NCI-H1417 treated with DMSO at 0.1 percent for 48 hours (cell line): ENCODE measurements at places on chromosomes 7 and 10.

DNA sequence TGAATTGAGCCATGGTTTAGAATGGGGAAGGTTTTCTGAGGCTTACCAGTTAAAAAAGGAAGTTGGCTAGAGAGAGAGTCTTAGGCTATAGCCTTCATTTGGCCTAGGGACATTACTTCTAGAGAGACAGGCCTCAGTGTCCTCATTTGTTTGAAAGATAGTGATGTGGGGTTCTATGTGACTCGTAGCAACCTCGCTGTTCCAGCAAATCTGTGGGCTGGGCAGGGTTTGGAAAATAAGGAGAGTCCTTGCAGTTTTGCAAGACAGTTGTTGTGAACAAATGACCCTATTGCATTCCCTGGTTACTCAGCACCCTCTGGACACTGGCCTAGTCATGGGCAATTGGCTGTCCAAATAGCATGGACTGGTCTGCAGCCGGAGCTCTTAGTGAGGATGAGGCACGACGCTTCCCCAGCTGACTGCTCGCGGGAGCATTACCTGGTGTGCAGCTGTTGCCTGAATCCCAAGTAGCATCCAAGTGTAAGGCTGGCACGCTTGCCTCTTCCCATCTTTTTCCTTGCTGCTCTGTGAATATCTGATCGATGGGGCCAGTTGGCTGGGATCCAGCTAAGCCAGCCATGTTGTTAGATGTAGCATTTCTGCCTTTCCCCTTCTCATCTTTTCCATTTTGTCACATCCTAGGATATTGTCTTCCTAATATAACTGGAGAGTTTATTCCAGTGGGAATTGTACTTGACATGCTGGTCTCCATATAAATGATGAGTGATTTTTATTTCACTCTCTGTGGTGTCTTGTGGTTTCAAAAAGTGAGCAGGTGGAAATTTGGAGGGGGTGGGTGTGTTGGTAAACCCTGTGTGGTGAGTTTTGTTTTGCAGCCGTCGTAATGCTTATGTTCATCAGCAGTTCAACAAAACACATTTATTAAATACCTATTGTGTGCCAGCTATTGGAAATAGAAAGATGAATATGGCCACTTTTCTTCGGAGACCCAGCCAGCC is 99.8 kb downstream of the SND1 start:
- no peak for DNase-seq

GRCh38 chr10:71297343-71297742 is 21.7 kb upstream of the SLC29A3 start:
- DNase-seq, result no peak

GRCh38 chr7:134495546-134495945 is 31.8 kb upstream of the AKR1B10 start:
- no peak for DNase-seq

DNA sequence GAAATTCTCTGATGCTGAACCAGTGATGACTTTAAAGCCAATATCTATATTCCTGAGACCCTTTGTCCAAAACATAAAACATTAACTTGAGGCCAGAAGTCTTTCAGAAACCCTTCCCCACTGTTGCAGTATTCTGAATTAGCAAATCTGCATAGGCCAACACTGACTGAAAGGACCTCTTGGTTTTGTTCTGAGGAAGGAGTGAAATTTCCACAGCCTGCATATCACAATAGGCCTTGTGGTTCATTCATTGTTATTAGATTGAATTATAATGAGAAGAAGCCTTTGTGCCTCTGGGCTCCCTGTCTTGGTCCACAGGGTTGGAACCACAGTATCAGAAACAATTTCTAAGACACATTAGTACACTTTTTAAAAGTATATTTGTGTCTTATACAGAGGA is 90.3 kb downstream of the CCNY start:
- DNase-seq, result no peak

- DNase-seq, result no peak
Measured at GRCh38 chr7:142483659-142484317, 225.9 kb upstream of the PRSS58 start.

DNA sequence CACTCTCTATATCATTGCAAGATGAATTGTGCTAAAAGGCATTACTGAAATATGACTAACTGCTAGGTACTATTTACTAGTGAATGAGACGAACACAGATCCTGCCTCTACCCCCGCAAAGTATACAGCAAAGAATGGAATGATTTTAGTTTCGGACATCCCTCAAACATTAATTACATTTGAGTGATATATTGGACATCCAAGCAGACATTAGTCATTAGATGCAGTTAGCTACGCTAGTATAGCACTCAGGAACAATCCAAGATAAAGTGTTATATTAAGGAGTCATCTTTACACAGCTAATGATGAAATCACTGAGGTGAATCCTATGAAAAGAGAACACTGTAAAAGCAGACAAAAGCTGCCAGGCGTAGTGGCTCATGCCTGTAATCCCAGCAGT is 7.3 kb upstream of the TAF3 start:
- DNase-seq, result no peak

DNA sequence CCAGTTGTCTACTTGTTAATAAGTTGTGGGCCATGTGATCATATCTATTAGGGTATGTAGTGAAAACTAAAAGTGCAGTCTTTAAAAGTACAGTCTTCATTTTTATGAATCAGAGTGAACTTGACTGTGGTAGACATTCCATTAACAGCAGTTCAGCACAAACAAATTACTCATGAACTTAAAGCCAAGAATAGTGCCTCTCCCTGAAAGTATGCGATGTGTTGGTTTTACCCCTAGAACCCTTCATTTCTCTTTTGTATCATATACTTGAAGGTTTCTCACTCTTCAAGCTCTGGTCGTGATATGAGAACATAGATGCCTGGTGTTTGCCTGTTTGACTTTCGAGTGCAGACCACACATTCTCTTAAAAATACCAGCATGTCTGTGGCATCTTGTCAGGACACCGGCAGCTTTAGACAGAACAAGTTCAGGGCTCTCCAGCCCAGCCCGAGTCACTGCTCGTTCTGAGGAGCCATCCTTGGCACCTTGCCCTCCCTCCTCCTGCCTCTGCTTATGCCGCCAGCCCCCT is 159.3 kb downstream of the LCOR start:
- DNase-seq, result no peak

GRCh38 chr10:7423521-7423920 is 12.7 kb upstream of the SFMBT2 start:
- peak; percentile 4 for DNase-seq

DNA sequence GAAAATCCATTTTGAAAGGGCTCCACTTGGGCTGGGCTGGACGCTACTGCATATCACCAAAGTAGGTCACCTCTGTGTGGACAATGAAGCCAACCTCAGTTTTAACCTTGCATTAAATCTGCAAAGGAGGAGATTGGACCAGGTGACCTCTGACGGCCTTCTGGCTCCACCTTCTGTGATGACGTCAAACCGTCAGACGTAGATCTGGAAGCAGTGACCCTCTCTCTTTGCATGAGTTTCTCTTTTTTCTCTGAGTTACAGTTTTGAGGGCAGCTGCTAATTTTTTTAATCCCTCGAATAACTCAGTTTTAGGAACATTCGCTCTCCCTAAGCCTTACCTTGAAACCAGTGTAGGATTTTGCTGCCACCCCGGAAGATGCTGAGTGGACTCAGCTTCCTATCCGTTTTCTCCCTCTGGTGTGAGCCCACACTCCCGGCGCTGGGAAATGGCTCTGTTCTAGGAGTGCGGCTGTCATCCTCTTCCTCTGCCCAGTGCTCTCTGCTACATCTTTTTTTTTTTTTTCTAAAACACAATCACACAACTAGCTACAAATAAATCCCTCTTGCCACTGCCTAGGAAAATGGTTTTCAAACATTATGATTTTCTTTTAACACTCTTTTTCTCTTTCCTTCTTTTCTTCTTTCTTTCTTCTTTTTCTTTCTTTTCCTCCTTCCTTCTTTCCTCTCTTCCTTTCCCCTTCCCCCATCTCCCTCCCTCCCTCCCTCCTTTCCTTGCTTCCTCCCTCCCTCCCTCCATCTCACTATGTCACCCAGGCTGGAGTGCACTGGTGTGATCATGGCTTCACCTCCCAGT is 27.7 kb upstream of the NMT2 start:
- DNase-seq, result no peak

DNA sequence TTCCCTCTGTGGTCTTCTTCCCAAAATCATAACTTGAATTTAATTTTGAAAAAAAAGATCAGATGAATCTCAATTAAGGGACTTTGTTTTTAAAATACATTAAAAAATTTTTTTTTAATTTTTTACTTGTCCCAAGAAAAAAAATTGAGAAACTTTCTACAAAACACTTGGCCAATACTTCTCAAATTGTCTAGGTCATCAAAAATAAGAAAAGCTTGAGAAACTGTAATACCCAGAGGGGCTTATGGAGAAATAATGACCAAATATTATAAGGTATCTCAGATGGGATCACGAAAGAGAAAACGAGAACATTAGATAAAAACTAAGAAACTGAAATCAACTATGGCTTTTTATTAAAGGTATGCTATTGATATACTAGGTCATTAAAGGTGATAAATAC is 835.0 kb downstream of the GATA3 start:
- no peak for DNase-seq

- DNase-seq, result no peak
Measured at GRCh38 chr7:102303669-102304422, 17.2 kb downstream of the SH2B2 start.

- DNase-seq, result no peak
Measured at GRCh38 chr7:122847871-122848473, 38.3 kb downstream of the CADPS2 start.

- DNase-seq, result no peak
Measured at GRCh38 chr7:55593172-55593514, 20.8 kb upstream of the VOPP1 start.

DNA sequence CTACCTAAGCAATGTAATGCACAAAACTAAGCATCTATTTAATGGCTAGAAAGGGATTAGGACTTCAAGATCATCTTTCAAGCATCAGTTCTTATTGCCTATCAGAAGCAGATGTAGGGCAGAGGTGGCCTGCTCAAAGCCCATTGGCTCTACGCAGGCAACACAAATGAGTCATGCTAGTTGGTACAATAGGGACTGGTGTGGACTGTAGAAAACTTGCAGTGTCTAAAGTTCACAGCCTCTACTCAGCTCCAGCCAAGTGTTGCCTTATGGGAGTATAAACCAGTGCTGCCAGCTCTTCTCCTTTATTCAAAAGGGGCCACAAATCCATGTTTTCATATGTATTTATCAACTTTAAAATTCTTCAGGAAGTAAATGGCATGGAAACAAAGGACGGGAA is 31.7 kb downstream of the ASAH2 start:
- no peak for DNase-seq

GRCh38 chr7:42380401-42380800 is 143.4 kb upstream of the GLI3 start:
- no peak for DNase-seq

GRCh38 chr7:35032166-35032565 is 5.1 kb downstream of the DPY19L1 start:
- no peak for DNase-seq

DNA sequence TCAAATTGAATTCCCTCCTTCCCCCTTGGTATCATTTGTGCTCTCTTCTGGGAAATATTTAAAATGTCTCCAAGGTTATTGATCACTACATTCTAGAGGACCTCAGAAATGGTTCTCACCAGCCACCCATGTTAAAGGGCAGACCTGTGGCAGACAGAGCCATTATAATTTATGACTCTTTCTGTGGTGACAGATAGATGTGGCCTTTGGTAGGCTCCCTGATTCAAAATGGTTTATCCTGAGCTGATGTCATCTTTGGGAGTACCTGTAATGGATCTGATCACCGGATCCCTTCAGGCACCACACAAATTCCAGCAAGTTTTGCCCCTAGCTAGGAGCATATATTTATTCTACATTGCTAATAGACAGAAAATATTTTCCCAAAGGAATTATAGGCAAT is 267.5 kb downstream of the SDK1 start:
- no peak for DNase-seq

GRCh38 chr7:134920026-134920753 is 66.1 kb upstream of the AGBL3 start:
- no peak for DNase-seq

GRCh38 chr10:132115732-132116131 is 50.0 kb downstream of the JAKMIP3 start:
- no peak for DNase-seq

DNA sequence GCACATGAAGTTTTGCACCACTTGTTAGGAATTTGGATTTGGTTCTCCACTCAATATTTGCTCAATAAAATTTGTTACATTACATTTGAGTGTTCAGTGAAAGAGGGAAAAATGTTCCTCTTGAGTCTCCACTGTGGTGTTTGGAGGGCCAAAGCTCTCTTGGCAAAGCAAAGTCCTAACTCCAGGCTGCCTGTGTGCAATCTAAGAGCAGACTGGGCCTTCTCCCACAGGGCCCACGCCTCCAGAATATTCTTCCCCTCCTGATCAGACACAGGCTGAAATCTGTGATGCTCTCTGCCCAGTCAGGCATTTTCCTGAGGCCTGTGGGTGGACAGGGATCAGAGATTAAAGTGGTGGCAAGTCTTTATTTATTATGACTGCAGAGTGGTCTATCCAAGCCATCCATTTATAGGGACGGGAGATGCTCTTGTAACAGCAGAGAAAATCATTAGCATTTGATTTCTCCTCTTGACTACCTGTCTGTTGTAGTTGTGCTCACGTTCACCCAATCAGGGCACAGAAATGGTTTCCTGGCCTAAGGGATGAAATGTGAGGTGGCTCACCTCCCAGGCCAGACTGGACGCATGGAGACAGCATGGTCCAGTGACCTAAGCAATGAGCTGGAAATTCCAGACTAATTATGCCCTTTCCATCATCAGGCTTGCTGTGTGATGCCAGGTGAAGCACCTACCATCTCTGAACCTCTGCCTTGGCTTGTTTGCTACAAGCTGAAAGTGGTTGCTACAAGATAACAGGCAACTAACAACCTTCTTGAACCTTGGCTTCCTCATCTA is 147.1 kb upstream of the NRBF2 start:
- no peak for DNase-seq

DNA sequence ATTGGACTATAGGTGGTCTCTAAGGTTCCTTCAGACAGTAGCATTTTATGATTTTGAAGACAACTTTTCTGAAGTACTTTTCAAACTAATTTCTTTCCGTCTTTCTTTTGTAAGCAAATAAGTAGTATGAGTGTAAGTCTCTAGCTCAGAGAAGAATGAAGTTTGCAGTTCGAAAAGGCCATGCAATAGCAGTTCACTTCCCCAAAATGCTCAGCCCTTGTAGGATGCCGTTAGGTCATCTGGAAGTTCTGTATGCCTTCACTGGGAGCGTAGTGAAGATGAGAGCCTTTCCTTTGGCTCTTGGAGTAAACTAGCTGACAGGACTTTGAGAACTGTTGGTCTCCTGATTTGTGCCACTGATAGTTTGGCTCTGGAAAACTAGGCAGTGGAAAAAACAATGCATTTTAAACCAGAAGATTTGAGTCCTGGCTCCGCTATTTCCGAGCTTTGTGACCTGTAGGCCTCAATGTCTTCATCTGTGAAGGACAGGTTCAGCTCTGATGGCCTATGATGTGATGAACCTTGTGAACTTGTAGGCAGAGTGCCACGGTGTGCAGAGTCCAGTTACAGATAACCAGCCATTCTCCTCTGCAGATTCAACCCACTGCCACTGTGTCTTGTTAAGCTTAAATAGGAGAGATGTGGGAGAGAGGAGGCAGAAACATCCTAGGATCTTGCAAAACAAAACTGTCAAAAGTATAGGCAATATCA is 18.8 kb downstream of the SGPL1 start:
- no peak for DNase-seq

- DNase-seq, result peak; percentile 48
Measured at GRCh38 chr7:107505997-107506673, 36.3 kb downstream of the GPR22 start.
